ENCODE measurements at places on chromosomes 13 and 19.

DNA sequence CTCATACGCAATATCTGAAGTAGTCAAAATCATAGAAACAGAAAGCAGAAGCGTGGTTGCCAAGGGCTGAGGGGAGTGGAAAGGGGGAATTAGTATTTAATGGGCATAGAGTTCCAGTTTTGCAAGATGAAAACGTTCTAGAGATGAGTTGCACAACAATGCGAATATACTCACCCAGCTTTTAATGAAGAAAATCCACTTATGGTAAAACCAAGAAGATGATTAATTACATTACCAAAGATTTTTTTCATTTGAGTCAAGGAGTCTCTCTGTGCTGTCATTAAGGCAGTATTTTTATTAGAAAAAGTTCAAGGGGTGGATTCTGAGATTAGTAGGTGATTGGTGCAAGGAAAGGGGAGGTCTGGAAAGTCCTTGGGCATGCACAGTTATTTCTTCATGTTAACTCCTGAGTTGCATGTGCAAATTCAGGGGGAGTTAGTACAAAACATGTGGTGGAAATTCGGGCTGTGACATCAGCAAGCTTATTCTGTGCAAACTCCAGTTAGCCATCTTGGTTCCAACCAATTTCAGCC, 6.9 kb upstream of the CBY2 start:
- H3K27ac ChIP-seq, result peak overlapping the region; percentile 79
- peaks cover 21% of the 10 kb centered on the region for H3K4me1 ChIP-seq
- no peaks in the 10 kb centered on the region for H3K27me3 ChIP-seq
- no peak overlapping the region for H3K4me3 ChIP-seq

GRCh38 chr19:30109565-30109964, 167.5 kb downstream of the URI1 start:
- DNase-seq, result no peak
- no peaks in the 10 kb centered on the region for H3K36me3 ChIP-seq
- no peak overlapping the region for H3K4me3 ChIP-seq

- no peaks in the 10 kb centered on the region for H3K4me1 ChIP-seq
- H3K4me3 ChIP-seq, result no peak overlapping the region
- DNase-seq, result no peak
- H3K27ac ChIP-seq, result no peak overlapping the region
- no peaks in the 10 kb centered on the region for H3K36me3 ChIP-seq
Observed at GRCh38 chr19:16814526-16815100, 14.6 kb upstream of the SIN3B start.

GRCh38 chr13:113817860-113818691, 45.8 kb downstream of the GAS6 start:
- H3K4me3 ChIP-seq, result no peak overlapping the region
- H3K36me3 ChIP-seq, result peaks cover 7% of the 10 kb centered on the region
- DNase-seq, result no peak
- H3K27ac ChIP-seq, result peak overlapping the region; percentile 30
- peaks cover 9% of the 10 kb centered on the region for H3K4me1 ChIP-seq
- H3K27me3 ChIP-seq, result no peaks in the 10 kb centered on the region

GRCh38 chr13:24450530-24450929, 62.0 kb downstream of the PARP4 start:
- no peaks in the 10 kb centered on the region for H3K27me3 ChIP-seq
- H3K4me1 ChIP-seq, result no peaks in the 10 kb centered on the region
- H3K4me3 ChIP-seq, result no peak overlapping the region
- no peak overlapping the region for H3K27ac ChIP-seq
- DNase-seq, result no peak
- H3K36me3 ChIP-seq, result no peaks in the 10 kb centered on the region

- DNase-seq, result no peak
- peaks cover 20% of the 10 kb centered on the region for H3K4me1 ChIP-seq
- H3K36me3 ChIP-seq, result no peaks in the 10 kb centered on the region
- peaks cover 19% of the 10 kb centered on the region for H3K27me3 ChIP-seq
Observed at GRCh38 chr19:43672061-43672679, 2.2 kb upstream of the PLAUR start.

- DNase-seq, result no peak
- H3K4me3 ChIP-seq, result peak overlapping the region; percentile 99
- peaks cover 47% of the 10 kb centered on the region for H3K4me1 ChIP-seq
- H3K27ac ChIP-seq, result peak overlapping the region; percentile 97
Observed at GRCh38 chr13:110911880-110912279, 3.0 kb downstream of the ANKRD10 start.

DNA sequence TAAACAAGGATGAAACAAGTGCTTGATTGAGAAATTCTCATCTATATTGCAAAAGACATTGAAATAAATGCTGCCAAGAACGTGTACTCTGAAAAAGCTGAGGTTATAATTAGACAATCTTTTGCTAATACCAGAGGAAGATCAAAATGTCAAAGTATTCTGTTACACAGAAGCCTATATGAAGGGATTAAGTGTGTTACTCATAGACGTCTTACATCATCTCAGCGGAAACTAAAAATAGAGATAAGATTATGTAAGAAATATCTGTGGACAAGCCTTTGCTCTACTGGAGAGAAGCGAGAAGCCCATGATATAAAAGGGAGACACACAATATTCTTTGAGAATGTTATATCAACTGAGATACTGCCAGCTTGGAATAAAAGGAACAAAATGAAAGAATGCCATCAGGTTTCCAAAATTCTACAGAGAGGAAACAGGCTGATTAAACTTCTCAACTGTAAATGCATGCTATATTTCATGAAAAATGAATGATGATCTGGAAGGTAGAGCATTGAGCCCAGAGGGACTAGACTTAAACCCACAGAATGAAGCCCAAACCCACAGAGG, 699.0 kb downstream of the GPC5 start:
- no peak for DNase-seq
- no peaks in the 10 kb centered on the region for H3K4me1 ChIP-seq
- no peaks in the 10 kb centered on the region for H3K27me3 ChIP-seq
- no peaks in the 10 kb centered on the region for H3K36me3 ChIP-seq
